Stimulated activated CD4-positive, alpha-beta T cell treated with anti-CD3 and anti-CD28 coated beads, Interleukin-2, amount 100 ng/mL, for 24 hours (primary cell): ENCODE measurements at places on chromosomes 13 and 19.

GRCh38 chr19:7549429-7550148 is 14.1 kb downstream of the PNPLA6 start:
- DNase-seq: no peak

GRCh38 chr13:66195238-66195637 is 1034.9 kb downstream of the PCDH9 start:
- DNase-seq: no peak

DNA sequence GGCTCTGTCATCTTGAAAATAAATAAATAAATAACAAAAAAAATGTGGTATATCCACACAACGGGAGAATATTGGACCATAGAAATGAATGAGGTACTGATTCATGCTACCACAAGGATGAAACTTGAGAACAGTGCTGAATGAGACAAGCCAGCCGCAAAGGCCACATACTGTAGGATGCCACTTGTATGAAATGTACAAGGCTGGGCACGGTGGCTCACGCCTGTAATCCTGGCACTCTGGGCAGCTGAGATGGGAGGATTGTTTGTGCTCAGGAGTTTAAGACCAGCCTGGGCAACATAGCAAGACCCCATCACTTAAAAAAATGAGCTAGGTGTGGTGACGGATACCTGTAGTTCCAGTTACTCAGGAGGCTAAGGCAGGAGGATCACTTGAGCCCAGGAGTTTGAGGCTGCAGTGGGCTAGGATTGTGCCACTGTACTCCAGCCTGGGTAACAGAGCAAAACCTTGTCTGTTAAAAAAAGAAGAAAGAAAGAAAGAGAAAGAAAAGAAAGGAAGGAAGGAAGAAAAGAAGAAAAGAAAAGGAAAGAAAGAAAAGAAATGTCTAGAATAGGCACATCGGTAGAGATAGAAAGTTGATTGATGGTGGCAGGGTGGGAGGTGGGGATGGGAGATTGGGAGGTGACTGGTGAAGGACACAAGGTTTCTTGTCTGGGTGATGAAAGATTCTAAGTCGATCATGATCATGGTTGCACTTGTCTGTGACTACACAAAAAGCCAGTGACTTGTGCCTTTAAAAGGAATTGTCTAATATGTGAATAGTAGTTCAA is 20.3 kb downstream of the HPN start:
- DNase-seq: no peak

- DNase-seq: peak; percentile 32
Observed at GRCh38 chr13:46387064-46387851, at the start of gene RUBCNL. Gene RUBCNL (minus strand): TSS chr13:46387252. CDS start chr13:46372475, 14,777 bp downstream.

- no peak for DNase-seq
Observed at GRCh38 chr19:13262450-13262849, 112.2 kb downstream of the IER2 start.

DNA sequence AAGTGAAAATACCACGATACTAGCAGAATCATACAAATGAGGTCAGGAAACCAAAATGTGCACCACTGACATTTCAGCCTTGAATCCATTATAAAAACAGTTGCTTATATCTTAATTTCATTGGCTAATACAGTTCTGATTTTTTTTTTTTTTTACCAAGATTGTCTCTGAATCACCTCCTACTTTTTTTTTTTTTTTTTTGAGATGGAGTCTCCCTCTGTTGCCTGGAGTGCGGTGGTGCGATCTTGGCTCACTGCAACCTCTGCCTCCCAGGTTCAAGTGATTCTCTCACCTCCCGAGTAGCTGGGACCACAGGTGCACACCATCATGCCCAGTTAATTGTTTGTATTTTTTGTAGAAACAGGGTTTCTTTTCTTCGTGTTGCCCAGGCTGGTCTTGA is 270.2 kb downstream of the LMO7 start:
- no peak for DNase-seq

- peak; percentile 56 for DNase-seq
Observed at GRCh38 chr13:97344265-97345175, 89.4 kb upstream of the RAP2A start.

- no peak for DNase-seq
Observed at GRCh38 chr19:55695511-55696290, 20.7 kb downstream of the EPN1 start.

- no peak for DNase-seq
Observed at GRCh38 chr13:89897681-89898080, 1449.8 kb upstream of the MIR17HG start.
